Right cardiac atrium (tissue), 5 donors: ENCODE measurements at places on chromosomes 6 and 20. TPM values are rescaled to one million over a fixed set of nuclear protein-coding genes. Genes with fewer than 3 reads are reported as not detected.

Gene EYS
- polyA plus RNA-seq = 0.02 TPM

Gene MYH7B
- polyA plus RNA-seq = 125 TPM

Gene RAB44
- polyA plus RNA-seq = not detected

Gene TFAP2D
- not detected for polyA plus RNA-seq

Gene PPP1R14C
- 92.8 TPM for polyA plus RNA-seq

Gene GPX5
- not detected for polyA plus RNA-seq

Gene GPR6
- polyA plus RNA-seq = not detected

Gene COL11A2
- 3.7 TPM for polyA plus RNA-seq

Gene SCUBE3
- polyA plus RNA-seq = 0.38 TPM

Gene C6orf163
- 1.6 TPM for polyA plus RNA-seq

Gene NELFE
- polyA plus RNA-seq = 45.8 TPM

Gene ARMC12
- polyA plus RNA-seq = 0.32 TPM

Gene MICB
- polyA plus RNA-seq = 1.2 TPM

Gene PCED1A
- 13.9 TPM for polyA plus RNA-seq

Gene SNAI1
- polyA plus RNA-seq = 8.4 TPM
